ENCODE measurements at places on chromosomes 2 and 18.
A peak's percentile ranks its signal among the peaks of the same experiment; 100 is the strongest.

DNA sequence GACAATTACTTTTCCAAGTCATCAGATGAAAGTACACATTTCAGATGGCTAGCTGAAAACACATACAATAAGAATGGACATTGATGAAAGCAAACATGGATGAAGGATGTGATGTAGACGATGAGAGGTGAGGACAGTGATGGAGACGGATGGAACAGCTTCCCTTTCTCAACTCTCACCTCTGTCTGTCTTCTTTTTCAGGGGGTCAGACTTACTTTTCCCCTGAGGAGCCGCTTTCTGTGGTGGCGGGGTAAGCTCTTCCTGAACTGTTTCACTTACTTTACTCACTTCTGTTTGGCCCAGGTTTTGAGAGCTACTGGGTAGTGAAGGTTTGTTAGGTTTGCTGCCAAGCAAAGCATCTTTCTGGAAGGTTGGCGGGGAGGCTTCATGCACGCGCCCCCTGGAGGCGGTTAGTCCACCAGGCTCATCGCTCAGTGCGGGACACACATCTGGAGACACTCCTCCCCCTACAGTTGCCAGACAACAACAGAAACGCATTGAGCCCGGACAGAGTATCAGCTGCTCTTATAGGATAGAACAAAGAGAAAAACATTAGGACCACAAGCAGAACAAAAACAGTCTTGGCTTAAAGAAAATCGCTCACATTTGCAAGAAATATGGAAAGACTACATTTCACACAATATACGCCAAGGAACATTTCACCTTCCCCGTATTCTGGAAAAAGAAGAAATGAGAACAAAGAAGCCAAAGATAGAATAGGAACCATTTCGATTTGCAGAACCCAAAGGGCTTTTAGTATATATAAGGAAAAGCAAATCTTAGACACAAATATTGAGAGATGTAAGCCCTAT lies 90.5 kb downstream of the MYOM1 start:
- DNase-seq = peak; percentile 94

- DNase-seq = peak; percentile 82
These were observed 45.4 kb downstream of the TTN start for GRCh38 chr2:178761759-178762371.

DNA sequence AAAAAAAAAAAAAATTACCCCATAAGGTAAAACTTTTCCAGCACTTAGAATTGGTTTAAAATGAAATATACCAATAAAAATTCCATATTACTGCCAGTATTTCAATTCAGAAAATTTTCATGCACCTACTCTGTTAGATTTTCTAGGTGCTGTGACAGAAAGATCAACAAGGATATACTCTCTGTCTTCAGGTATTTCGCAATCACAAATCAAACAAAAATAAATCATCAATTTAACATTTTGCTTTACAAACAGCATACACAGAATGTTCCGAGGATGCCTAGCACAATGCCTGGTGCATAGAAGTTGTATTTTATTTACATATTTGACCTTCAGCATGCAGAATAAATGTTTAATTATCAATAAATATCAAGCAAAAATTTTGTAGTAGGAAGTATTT lies 66.5 kb downstream of the RBBP8 start:
- DNase-seq = no peak

GRCh38 chr18:13568443-13569392 lies 157.6 kb downstream of the FAM210A start:
- peak; percentile 72 for DNase-seq

DNA sequence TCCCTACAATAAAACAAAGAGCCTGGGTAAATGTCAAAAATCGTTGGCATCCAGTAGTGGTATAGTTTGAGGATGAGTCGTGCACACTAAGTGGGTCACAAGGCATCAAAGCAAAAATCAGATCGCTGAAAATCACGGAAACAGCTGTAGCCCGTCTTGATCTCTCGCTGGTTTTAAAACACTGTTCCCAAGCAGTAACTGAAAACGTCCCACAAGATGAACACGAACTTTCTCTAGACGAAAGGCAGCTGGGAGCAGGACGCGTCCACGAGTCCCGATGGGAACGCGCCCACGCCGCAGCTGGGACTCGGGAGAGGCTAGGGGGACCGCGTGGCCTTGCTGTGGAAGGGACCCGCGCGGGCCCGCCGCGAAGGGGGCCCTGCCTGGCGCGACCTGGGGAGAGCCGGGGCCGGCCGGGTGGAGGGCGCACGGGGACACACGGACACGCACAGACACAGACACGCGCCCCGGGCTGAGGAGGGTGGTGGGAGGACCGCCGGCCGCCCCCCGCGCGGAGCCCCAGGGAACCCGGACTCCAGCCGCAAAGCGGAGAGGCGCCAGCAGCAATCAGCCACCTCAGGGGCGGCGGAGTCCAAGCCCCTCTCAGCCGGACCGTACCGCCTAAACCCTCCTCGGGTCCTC lies 651 bp downstream of the STK17B start:
- peak; percentile 85 for DNase-seq

- no peak for DNase-seq
These were observed 17.5 kb downstream of the STEAP3 start for GRCh38 chr2:119241205-119241532.

- DNase-seq = no peak
These were observed 1.2 kb downstream of the OTX1 start for GRCh38 chr2:63051795-63052333.

GRCh38 chr2:8036366-8036765 lies 645.5 kb upstream of the ID2 start:
- no peak for DNase-seq

- no peak for DNase-seq
These were observed 200.0 kb upstream of the MEX3C start for GRCh38 chr18:51397347-51397962.

DNA sequence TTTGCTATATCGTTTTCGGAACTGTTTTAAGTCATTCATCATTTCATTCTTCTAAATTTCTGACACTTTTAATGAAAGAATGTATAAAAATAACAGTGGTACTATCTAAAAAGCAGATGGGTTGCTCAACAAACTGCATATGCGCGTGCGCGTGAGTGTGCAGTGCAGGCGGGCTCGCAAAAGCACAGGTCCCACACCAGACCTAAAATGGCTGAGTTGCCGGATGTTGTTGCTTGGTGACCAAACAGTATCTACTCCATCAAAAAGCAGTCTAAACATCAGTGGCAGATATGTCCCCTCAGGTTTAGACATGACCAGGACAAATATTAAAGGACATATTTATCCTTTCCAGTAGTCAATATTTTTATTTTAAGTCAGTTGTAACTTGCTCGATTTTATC lies 5.1 kb downstream of the NOL4 start:
- no peak for DNase-seq

- no peak for DNase-seq
These were observed 47.1 kb upstream of the REL start for GRCh38 chr2:60834270-60834717.

- DNase-seq = no peak
These were observed 113.0 kb downstream of the DPP4 start for GRCh38 chr2:161961061-161961460.

DNA sequence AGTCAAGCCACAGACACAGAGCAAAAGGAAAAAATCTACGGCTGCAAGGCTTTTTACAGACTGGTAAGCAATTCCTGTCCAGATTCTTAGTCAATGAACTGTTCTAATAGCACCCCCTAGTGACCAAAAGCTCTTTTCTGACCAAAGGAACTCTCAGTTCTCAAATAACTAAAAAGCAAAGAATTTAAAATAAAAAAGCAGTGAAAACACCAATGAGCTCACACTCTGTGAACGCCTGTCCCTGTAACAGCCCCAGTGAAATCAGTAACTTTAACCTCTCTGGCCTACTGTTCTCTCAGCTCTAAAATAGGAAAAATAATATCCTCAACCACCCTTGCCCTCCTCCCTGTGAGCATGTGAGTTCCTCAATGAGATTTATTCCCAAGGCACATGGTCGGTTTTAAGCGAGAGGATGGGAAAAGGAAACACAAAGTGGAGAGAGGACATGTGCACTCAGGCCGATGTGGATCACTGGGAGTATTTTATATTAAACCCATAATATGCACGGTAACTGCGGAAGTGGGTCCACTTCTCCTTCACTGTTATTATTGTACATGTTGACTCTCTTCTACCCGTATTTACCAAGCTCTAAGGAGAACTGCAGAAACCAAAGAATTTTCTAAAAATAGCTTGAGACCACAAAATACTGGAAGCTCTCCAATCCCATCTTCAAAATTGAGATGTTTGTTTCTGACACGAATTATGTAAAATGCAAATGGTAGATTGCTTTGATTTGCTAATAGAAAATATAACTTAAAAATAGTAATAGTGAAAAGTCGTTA lies 128.5 kb downstream of the STK39 start:
- peak; percentile 79 for DNase-seq

DNA sequence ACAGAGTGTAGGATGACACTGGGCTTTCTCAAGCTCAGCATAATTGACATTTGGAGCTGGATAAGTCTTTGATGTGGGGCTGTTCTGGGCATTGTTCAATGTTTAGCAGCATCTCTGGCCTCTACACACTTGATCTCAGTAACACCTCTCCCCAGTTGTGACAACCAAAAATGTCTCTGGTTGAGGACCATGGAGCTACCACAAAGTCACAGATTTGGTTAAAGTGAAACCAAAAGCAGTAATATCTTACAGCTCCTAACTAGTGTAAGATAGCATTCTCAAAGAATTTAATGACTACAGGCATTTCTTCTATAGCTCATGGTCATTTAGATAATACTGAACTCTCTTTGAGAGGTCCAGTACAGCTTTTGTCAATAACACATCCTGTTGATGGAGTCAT lies 23.4 kb upstream of the PAX3 start:
- DNase-seq = no peak

GRCh38 chr2:13193075-13193474 lies 476.3 kb downstream of the TRIB2 start:
- no peak for DNase-seq

GRCh38 chr2:38125007-38125406 lies 49.1 kb upstream of the CYP1B1 start:
- DNase-seq = no peak

- DNase-seq = no peak
These were observed 323.5 kb upstream of the TANK start for GRCh38 chr2:160836755-160837154.

GRCh38 chr2:216721141-216721540 lies 25.8 kb upstream of the IGFBP5 start:
- DNase-seq = no peak

DNA sequence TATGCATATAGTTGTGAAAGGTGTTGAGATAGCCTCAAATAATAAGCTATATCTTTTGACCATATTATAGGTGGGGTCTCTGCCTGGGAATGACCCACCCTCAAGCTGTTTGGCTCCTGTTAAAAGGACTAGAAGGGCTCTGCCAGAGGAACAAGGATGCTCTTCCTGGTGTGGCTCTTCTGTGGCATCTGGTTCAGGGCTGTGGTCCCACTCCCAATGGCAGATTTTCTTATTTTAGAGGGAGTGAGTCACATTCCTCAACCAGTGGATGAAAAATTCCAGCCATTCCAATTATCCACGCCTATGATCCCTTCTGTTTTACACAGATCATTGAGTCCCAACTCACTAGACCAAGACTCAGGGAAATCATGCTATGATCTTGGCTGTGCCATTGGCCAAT lies 119.9 kb downstream of the PARD3B start:
- DNase-seq = no peak

- DNase-seq = no peak
These were observed 4.7 kb upstream of the WNT6 start for GRCh38 chr2:218854860-218855259.

DNA sequence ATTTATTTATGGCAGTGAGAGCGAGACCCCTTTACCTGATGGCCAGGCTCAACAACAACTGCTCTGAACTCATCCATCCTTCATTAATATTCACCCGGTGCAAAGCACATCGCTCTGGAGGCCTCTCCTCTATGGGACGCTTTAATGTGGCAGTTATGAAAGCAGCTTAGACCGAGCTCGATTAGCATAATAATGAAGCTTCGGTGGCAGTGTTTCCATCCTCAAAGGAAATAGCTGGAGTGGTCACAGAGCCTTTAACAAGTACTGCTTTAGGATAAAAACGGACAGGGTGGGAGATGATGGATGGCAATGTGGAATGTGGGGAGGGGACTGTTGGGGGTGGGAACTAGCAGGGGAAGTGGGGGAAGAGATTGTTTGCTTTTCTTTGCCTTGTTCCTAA lies 243.9 kb downstream of the SLC4A3 start:
- DNase-seq = no peak

- peak; percentile 78 for DNase-seq
These were observed 5.2 kb downstream of the TMEM127 start for GRCh38 chr2:96260387-96261260.

GRCh38 chr18:36186461-36187192 lies 670 bp upstream of the MOCOS start:
- peak; percentile 74 for DNase-seq

DNA sequence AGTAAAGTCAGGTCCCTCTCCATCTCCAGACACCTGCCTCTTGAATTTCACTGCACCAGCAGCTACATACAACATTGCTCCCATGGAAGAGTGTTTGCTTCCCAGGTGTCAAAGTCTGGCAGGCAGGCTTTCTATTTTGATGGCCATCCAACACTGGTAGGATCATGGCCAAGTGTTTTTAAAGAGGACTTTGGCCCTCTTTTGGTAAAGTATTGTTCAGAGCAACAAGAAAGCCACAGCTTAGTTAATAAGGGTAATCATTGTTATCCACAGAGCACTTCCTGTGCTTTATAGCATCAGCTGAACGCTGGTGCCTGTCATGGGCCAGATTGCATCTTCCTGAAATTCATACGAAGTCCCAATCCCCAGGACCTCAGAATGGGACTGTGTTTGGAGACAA lies 133.2 kb downstream of the NCK2 start:
- no peak for DNase-seq

DNA sequence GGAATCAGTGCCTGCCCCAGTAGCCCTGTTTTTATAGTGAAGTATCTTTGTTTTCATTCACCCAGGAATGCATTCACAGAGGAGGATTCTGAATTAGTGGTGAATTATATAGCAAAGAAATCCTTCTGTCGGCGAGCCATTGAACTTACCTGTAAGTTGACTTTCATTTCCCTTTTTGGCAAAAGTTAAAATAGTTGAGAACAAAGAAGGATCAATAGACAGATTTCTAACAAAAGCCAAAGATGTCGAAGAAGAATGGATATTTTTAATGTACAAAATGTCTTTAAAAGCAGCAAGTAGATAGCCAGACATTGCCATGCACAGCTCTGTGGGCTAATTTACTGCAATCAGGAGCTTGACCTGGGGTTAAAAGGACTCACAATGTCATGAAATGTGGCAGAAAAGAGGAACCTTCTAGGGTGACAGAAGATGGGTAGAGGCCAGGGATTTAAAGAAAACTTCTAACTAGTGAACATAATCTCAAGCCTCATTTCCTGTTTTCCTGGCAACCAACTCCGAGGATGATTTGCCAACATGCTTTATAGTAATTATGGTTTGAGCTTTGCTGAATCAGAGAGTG lies 53.8 kb upstream of the TMEM87B start:
- DNase-seq = no peak

- DNase-seq = no peak
These were observed 4.0 kb downstream of the PTPN2 start for GRCh38 chr18:12879840-12880540.
